ENCODE measurements at places on chromosomes 6 and 20. TPM values are rescaled to one million over a fixed set of nuclear protein-coding genes. Genes with fewer than 3 reads are reported as not detected.

Gene KHDC1L
- not detected for total RNA-seq

Gene APCDD1L
- total RNA-seq, result 1.9 TPM

Gene LRRN4
- total RNA-seq, result 0.16 TPM

Gene SLC17A2
- not detected for total RNA-seq

Gene HCK
- 8.6 TPM for total RNA-seq

Gene TXLNB
- 2.5 TPM for total RNA-seq

Gene PRR18
- not detected for total RNA-seq

Gene RNF39
- total RNA-seq, result not detected

Gene KCNQ2
- not detected for total RNA-seq

Gene FERMT1
- total RNA-seq, result 0.41 TPM

Gene ZSCAN16
- total RNA-seq, result 7.5 TPM

Gene SRMS
- total RNA-seq, result not detected

Gene CLPSL2
- total RNA-seq, result not detected

Gene FAM83B
- not detected for total RNA-seq

Gene MAFB
- 31.5 TPM for total RNA-seq

Gene TFEB
- 23.5 TPM for total RNA-seq

Gene PTCRA
- not detected for total RNA-seq

Gene NRSN1
- total RNA-seq, result 5.4 TPM

Gene KIF25
- total RNA-seq, result not detected

Gene RSPH9
- 0.68 TPM for total RNA-seq

Gene SMOC2
- 23.9 TPM for total RNA-seq

Gene HMGCLL1
- 1.2 TPM for total RNA-seq

Gene TAP1
- 25.7 TPM for total RNA-seq

Gene OLIG3
- not detected for total RNA-seq

Gene LRP11
- total RNA-seq, result 17.8 TPM

Gene SYNDIG1
- total RNA-seq, result 0.36 TPM

Gene WFDC2
- total RNA-seq, result 94.1 TPM

Gene RIPOR3
- 9.4 TPM for total RNA-seq

Gene SMLR1
- total RNA-seq, result not detected

Gene DNAH8
- not detected for total RNA-seq

Gene TNXB
- total RNA-seq, result 66.0 TPM

Gene CST2
- not detected for total RNA-seq

Gene TMEM170B
- 8.7 TPM for total RNA-seq
